Testis (tissue), 5 donors: ENCODE measurements at places on chromosomes 5 and 9. TPM values are rescaled to one million over a fixed set of nuclear protein-coding genes. Genes with fewer than 3 reads are reported as not detected.

PCDHA10 gene
- 0.95 TPM for polyA plus RNA-seq

GPSM1 gene
- polyA plus RNA-seq, result 33.5 TPM

PLPP7 gene
- 8.6 TPM for polyA plus RNA-seq

PCDHGA8 gene
- polyA plus RNA-seq, result 0.15 TPM

KCNV2 gene
- polyA plus RNA-seq, result 4.7 TPM

IL3 gene
- polyA plus RNA-seq, result not detected

DNAH5 gene
- polyA plus RNA-seq, result 1.1 TPM

SPINK6 gene
- polyA plus RNA-seq, result not detected

AJM1 gene
- 4.0 TPM for polyA plus RNA-seq

HACD4 gene
- 2.0 TPM for polyA plus RNA-seq

FBP2 gene
- 1.6 TPM for polyA plus RNA-seq

MAST4 gene
- polyA plus RNA-seq, result 27.2 TPM

SAXO1 gene
- polyA plus RNA-seq, result 103 TPM

C9orf43 gene
- 109 TPM for polyA plus RNA-seq

XPA gene
- polyA plus RNA-seq, result 7.3 TPM

FREM1 gene
- polyA plus RNA-seq, result 14.6 TPM

HAVCR2 gene
- 3.6 TPM for polyA plus RNA-seq

CYLC2 gene
- 31.5 TPM for polyA plus RNA-seq

CNTNAP3 gene
- polyA plus RNA-seq, result 4.0 TPM

HAND1 gene
- 0.24 TPM for polyA plus RNA-seq

CHSY3 gene
- polyA plus RNA-seq, result 1.3 TPM

SLC34A1 gene
- not detected for polyA plus RNA-seq

CDC20B gene
- polyA plus RNA-seq, result 2.8 TPM

SUSD3 gene
- polyA plus RNA-seq, result 172 TPM

ADCY2 gene
- polyA plus RNA-seq, result 10.5 TPM

GRAMD2B gene
- polyA plus RNA-seq, result 10.8 TPM

IL13 gene
- polyA plus RNA-seq, result 73.4 TPM

MARCOL gene
- polyA plus RNA-seq, result not detected

PLAC8L1 gene
- polyA plus RNA-seq, result 27.7 TPM

PLPPR1 gene
- polyA plus RNA-seq, result 2.9 TPM

PCDHGA4 gene
- polyA plus RNA-seq, result 1.9 TPM

NR5A1 gene
- polyA plus RNA-seq, result 28.7 TPM

TMEM252 gene
- polyA plus RNA-seq, result 0.26 TPM

C9orf153 gene
- 24.4 TPM for polyA plus RNA-seq

IL12B gene
- polyA plus RNA-seq, result 0.15 TPM

C9 gene
- 0.95 TPM for polyA plus RNA-seq

TMEM174 gene
- polyA plus RNA-seq, result not detected
